AG20443 (cell line): ENCODE measurements at places on chromosomes 12 and 14.
A peak's percentile ranks its signal among the peaks of the same experiment; 100 is the strongest.

DNA sequence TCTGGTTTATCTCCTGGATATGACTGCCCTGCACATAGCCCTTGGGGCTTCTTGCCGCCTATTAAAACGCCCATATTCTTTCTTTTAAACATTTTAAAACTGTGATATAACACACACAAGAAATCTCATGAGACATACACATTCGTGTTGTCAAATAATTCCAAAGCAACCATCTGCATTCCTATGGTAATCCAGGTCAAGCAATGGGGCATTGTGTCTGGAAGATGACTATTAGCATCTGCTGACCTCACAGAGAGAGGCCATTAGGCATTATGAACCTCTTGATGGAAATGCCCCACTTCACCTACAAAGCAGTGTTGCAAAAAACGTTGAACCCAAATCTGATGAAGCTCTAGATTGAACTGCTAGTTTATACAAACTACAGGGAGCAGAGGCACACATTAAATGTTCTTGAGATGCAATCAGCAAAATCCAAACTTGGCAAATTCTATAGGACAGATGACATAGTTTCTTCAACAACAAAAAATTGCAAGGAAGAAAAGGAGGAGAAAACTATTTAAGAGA is 513.8 kb upstream of the CCDC196 start:
- no peak for DNase-seq

GRCh38 chr14:73460691-73461127 is 2.4 kb upstream of the NUMB start:
- DNase-seq, result peak; percentile 19

DNA sequence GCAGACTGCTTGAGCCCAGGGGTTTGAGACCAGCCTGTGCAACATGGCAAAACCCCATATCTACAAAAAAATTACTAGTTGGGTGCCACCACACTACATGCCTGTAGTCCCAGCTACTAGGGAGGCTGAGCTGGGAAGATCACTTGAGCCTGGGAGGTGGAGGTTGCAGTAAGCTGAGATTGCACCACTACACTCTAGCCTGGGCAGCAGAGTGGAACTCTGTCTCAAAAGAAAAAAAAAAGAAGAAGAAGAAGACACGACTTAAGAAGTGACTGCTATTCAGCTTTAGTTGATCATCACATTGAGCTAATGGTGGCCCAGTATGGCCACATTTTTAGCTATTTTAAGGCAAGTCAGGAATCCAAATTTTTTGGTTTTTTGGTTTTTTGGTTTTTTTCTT is 8.9 kb upstream of the METTL17 start:
- no peak for DNase-seq

GRCh38 chr12:109304485-109304884 is 4.6 kb downstream of the FOXN4 start:
- no peak for DNase-seq

DNA sequence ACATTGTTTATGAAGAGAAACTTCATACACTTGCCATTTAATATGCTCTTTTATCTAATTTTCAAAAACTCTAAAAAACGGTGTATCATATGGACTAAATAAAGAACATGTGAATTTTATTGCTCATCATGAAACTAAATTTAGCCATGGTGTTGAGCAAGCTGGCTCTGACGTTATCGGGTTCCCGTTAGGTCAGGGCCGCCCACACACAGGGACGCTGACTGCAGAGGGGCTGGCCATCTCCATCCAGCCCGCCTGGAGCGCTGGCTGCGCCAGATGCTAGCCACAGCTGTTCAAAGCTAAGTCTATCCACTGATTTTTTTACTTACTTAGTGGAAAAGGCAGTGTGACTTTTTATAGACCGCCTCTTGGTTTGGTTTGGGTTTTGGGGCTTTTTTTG is 36.5 kb upstream of the DYNC1H1 start:
- DNase-seq, result peak; percentile 97

DNA sequence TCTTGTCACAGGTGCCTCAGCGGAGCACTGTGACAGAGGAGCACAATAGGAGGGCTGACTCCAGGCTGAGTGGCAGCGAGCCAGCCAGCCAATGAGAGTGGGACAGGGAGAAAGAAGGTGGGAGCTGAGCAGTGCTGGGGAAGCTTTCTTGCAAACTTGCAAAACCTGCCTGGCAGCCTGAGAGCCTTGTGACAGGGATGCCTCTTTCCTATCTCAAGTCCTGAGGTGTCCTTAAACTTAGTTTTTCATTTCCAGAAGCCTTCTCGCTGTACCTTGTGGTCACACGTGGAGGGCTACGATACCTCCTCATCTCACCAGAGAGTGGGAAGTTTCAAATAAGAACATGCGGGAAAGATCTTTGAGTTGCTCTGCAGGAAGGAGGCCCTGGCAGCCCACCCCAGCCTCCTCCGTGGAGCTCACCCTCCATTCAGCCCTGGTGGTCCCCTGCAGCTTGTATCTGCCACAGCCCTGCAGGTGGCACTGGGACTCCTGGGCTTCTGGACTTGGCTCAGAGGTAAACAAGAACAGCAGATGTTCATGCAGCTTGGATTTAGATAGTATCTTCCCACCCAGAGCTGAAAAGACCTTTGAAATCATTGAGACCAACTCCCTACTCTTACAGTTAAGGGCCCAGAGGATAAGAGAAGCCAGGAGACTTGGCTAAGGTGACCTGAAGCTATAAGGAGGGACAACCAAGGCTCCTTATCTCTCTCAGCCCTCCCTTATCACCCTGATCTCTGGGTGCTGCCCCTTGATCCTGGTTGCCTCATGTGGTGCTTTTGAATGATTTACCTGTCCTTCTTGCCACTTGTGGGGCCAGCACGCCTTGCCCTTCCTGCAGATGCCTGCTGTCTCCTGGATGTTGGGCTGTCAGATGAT is 153.5 kb upstream of the MAX start:
- no peak for DNase-seq

- DNase-seq, result peak; percentile 40
Measured at GRCh38 chr14:52268279-52269061, 972 bp downstream of the PTGDR start.

DNA sequence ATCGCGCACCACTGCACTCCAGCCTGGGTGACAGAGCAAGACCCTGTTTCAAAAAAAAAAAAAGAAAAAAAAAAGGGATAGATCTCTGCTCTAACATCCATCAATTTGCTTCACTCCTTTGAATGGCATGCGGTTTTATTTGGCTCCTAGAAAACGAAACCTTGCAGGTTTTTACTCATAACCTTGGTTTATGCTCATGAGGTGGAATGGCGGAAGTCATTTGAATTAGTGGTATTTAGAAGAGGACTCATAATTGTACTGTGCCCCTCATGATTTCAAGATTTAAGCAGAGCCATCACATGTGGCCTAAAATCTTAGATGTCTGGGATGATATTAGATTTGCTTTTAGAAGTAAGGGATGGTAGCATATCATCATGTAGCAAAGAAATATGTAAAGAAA is 29.4 kb downstream of the RBMS2 start:
- no peak for DNase-seq

GRCh38 chr14:57725399-57726077 is 140.4 kb downstream of the SLC35F4 start:
- no peak for DNase-seq

- DNase-seq, result peak; percentile 74
Measured at GRCh38 chr14:74941676-74942097, 13.7 kb downstream of the PGF start.
